Effector memory CD4-positive, alpha-beta T cell (primary cell): ENCODE measurements at places on chromosomes 2 and 18.

- DNase-seq: no peak
Observed at GRCh38 chr2:117737846-117738245, 76.6 kb upstream of the DDX18 start.

GRCh38 chr2:220779931-220780330 lies 792.2 kb downstream of the EPHA4 start:
- DNase-seq: no peak

- no peak for DNase-seq
Observed at GRCh38 chr2:239455436-239456203, 54.8 kb upstream of the HDAC4 start.

DNA sequence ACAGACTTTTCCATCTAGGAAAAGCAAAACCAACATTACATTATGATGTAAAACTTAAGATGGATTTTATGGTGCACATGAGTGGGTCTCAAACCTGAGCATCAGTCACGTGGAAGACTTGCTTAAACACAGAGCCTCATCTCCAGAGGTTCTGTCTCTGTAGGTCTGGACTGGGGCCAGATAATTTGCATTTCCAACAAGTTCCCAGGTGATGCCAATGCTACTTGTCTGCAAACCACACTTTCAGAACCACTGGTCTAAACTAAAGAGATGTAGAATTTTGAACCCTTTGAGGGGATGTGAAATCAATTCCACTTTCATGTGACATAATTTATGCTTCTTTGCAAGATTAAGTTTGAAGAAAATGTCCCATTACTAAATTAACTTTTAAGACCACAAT lies 522.8 kb downstream of the MBD2 start:
- no peak for DNase-seq

DNA sequence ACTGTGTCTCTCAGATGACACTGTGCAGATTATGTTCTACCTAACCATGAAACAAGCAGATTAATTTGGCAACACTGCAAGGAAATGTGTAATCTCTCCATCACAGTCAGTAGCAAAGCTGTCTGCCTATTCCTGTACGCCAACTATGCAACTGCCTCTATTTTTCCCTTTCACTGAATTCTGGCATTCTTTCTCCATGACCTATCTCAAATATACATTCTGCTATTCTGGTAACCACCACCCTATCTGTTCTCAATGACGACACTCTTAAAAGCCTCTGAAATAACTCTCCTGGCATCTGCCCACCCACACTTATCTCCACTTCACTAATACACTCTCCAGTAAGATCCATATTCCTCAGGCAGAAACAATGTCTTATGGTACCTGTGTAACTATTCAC lies 78.7 kb downstream of the ABCA12 start:
- no peak for DNase-seq

GRCh38 chr2:169997140-169997887 lies 170.1 kb downstream of the UBR3 start:
- no peak for DNase-seq

- no peak for DNase-seq
Observed at GRCh38 chr18:27014841-27015240, 149.3 kb upstream of the AQP4 start.

DNA sequence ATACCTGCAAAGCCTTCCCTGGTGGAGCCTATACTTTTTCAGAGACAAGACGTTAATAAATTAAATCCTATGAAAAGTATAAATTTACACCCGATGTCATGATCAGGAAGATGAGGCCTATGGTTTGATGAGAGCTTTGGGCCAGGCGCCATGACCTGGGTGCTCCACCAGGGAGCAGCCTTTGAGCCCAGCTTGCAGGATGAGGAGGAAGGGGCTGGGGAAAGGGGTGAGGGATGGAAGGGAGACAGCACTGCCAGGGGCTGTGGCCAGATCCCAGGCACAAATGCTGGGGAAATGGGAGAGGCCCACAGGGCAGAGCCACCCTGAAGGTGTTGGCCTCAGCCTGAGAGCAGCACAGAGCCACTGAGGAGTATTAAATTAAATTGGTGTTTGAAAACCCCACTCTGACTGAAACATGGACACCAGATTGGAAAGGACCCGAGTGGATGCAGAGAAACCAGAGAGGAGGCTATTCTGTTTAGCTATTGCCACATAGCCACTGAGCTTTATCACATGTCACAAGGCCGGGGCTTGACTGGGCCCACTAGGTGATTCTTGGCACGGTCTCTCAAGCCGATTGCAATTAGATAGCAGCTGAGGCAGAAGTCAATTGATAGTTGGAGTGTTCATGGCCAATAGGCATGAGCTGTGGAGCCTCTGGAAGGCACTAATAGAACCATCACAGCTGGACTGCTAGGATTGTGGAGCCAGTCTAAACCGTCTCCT lies 9.6 kb upstream of the FAHD2A start:
- DNase-seq: no peak

DNA sequence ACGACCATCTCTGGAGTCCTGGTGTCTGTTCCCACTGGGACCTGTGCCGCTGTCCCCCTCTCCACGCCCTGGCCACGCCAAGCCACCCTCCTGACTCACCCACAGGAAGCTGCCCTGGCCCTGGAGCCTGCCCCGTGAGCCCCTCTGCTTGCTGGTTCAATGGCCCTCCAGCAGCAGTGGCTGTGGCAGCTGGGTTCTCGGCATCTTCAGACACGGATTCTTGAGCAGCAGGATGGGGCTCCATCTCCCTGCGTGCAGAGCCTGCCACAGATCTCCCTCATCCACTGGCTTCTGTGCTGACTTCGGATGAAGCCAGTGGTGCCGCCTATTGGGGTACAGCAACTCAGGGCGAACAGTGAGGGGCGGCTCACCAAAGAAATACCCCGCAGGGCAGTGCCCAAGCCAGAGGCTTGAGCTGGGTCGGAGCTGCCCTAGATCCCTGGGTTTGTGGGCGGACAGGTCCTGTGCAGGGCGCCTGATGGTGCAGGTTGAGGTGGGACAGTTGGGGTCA lies 14.0 kb downstream of the CAPN10 start:
- no peak for DNase-seq

- DNase-seq: no peak
Observed at GRCh38 chr18:58991167-58991798, 126.6 kb downstream of the ZNF532 start.

GRCh38 chr2:113050921-113051895 lies 1.5 kb downstream of the IL36B start:
- DNase-seq: no peak

DNA sequence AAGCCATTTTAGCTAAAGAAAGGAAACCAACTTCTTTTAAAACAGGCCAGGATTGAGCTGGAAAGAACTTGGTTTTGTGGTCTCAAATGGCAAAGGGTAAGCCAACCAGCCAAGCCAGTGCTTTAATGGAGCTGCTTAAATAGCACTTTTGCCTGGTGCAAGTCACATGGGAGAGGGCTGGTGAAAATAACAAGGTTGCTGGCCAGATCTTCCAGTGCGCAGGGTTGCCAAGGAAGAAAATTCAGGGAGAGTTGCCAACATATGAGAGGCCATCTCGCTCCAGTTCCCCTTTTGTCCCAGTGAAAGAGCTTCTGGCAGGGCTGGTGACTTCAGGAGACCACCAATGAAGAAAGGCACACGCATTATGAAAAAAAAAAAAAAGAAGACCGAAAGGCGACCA lies 57.3 kb downstream of the IRS1 start:
- no peak for DNase-seq

GRCh38 chr2:154914561-154914960 lies 216.1 kb downstream of the KCNJ3 start:
- no peak for DNase-seq

- DNase-seq: no peak
Observed at GRCh38 chr2:129896226-129897100, 83.0 kb upstream of the RAB6C start.

DNA sequence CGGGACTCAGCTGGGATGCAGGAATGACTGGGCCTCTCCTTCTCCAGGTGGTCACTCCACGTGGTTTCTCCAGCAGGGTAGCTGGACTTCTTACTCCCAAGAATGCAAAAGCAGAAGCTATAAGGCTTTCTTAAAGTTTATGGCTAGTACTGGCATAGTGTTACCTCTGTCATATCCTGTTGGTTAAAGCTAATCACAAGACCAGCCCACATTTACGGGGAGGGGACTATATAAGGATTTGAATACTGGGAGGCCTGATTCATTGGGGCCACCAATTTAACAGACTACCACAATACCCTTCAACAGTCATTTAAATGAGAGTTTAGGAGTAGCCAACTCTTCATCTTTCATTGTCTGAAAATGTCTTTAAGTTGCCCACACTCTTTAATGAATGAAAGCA lies 94.4 kb upstream of the TSPYL6 start:
- DNase-seq: no peak

DNA sequence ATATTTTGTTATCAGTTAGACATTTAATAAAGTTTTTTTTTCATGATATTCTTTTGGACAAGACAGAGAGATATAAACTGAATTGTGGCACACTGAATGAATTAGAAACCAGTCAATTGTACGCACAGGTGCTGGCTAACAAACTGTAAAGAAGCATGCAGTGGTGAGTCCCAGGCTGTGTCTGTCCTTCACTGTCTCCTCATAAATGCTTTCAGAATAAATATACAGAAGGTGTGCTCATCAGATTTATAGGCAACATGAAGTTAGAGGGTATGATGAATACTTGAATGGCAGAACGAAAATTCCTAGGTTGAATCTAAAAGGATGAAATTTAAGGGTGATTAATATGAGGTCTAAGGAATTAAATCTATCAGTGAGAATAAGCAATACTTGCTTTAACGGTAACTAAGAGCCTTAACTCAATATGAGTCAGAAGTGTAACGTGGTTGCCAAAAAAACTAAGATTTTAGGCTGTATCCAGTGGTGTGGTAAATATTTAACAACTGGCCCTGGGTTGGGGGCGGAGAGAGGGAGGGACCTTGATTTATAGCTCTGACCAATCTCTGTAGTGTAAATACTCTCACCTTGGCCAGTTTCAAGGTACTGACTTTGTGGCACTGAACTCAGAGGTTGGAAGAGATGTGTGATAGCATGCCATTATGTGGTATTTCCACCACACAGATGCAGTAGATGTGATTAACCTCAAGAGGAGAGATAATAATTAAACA lies 41.9 kb upstream of the AAK1 start:
- no peak for DNase-seq

- DNase-seq: no peak
Observed at GRCh38 chr2:53515435-53516332, 251.9 kb upstream of the CHAC2 start.

DNA sequence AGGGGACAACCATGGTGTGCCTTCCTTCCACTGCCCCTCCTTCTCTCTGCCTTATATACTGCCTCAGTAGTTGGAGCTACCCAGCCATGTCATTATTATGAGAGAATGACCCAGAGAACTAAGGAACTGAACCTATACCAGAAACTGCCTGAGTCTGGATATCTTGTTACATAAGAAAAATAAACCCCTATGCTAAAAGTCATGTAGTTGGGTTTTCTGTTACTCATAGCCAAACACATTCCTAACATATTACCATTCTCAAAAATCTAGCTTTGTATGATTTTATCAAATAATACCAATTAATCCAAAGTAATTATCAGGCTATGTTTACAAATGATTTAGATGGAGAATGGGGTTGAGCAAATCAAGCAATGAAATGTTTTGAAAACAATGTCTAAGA lies 15.0 kb upstream of the KLF7 start:
- DNase-seq: no peak

- DNase-seq: no peak
Observed at GRCh38 chr18:39424261-39424660, 1858.7 kb upstream of the CELF4 start.

DNA sequence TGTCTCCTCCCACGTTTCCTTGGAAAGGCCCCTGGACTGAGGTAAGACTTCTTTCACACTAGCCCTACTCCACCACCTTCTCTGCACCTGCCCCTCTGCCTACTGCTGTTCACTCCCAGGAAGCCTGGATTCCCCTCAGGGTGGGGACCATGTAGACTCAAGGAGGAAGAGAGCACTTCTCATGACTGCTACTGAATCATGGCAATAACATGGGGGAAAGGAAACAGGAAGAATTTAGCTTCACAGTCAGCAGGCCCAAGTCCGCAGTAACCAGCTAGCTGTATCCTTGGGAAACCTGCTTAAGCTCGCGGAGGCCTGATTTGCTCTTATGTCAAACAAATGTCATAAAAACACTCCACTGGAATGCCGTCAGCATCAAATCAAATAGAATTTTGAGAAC lies 126.2 kb upstream of the CAPN13 start:
- no peak for DNase-seq

DNA sequence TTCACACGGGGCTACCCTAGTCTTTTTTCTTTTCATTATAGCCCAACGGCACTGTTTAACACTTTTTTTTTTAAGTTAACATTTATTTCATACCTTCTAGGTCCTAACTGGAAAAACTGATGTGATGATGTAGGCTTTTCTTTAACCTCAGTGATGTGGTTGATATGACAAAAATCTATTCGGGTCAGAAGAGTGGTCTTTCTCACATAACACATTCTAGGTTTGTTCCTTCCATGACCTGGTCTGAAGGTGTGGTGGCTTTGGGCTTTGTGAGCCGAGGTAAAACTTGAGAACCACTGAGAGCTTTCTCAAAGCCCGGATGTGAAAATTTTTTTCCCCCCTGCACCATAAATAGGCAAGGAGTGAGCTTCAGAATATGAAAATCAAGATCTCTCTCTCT lies 44.2 kb downstream of the GPD2 start:
- DNase-seq: no peak

GRCh38 chr2:239594772-239595608 lies 194.2 kb upstream of the HDAC4 start:
- no peak for DNase-seq

- DNase-seq: no peak
Observed at GRCh38 chr2:47033102-47033880, 117.7 kb upstream of the MCFD2 start.

DNA sequence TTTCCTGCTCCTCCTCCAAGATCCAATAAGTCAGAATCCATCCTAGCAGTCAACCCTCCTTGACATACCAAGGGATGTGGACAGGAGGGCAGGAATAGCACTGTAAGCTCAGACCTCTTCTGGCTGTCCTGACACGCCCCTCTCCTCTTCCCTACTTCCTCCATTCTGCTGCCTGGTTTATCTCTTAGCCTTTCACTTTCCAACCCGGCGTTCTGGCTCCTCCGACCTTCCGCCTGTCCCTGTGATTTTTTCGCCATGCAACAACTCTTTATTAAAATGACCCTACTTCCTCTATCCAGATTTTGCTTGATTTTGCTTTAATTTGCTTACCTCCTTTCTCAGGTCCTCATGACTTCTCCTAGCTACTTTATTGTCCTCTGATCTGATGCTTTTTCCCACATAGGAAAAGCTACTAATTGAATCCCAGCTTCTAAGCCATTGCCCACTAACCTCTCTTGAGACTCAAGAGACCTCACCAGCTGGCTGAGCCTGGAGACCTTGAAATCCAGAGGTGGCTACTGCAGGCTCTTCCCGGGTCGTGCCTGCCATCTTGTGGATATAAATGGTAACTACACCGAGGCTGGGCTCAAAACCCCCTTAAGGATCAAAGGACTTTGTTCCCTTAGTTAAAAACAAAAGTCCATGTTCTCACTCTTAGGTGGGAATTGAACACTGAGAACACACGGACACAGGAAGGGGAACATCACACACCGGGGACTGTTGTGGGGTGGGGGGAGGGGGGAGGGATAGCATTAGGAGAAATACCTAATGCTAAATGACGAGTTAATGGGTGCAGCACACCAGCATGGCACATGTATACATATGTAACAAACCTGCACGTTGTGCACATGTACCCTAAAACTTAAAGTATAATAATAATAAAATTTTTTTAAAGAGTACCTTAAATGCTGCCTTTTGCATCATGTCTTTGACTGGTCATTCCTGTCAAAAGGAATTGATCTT lies 139.4 kb downstream of the AKAIN1 start:
- no peak for DNase-seq

- DNase-seq: no peak
Observed at GRCh38 chr2:36461039-36461681, 105.6 kb downstream of the CRIM1 start.
